ENCODE measurements at places on chromosomes 12 and 14. TPM values are rescaled to one million over a fixed set of nuclear protein-coding genes. Genes with fewer than 3 reads are reported as not detected.

The CYP27B1 gene
- 0.20 TPM for polyA plus RNA-seq

The NEUROD4 gene
- not detected for polyA plus RNA-seq

DNA sequence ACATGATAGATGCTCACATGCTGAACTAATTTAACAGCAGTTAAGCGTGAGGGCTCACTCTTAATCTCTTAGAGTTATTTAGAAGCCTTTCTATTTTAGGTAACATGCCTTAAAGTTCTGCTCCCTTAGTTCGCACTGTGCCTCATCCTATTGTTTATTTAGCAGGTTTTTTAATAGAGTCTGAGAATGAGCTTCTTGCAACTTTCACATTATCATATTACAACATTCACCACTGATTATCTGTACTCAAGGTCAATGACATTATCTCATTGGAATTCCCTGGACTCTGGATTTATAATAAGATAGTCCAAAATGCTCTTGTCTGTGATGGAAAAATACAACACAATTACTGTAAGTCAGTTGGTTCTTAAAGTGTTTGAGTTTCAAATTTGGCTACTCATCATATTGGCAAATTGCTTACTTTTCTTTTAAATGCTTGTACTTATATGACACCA is 183.6 kb upstream of the SLC38A2 start:
- no peak for DNase-seq

DNA sequence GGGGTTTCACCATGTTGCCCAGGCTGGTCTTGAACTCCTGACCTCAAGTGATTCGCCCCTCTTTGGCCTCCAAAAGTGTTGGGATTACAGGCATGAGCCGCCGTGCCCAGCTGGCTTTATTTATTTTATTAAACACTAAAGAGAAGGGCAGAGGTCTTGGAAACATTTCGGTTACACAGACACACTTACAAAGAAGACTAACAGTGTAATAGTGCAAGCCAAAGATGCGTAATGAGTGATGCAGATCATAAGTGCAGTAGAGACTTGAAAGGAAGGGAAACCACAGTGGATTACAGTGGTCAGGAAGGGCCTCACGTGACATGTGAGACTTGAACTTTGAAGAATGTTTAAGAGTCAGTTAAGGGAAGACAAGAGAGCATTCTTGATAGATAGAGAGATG is 33.9 kb upstream of the CDK17 start:
- DNase-seq: no peak

DNA sequence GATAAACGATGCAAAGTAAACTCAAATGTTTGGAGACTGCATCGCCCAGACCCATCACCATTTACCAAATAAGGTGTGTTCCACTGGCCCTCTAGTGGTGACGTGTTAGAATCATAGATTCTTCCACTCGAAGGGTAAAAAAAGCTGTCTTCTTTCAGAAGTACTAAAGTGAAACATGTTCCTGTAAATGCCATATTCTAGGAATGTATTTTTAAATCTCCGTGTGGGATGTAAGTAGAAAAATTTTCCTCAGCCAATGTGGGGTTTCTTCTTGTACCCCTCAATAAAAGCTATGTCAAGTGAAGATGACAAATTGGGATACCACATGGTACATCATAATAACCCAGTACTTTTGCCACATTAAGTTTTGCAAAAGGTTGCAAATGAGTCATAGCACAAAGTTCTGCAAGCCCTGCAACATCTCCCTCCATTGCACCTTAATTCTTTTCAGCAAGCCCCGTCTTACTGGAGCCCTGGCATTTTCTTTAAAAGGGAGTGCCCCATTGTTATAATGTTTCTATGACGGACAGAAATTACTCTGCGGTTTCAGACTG is 100.8 kb downstream of the CCER1 start:
- DNase-seq: no peak

DNA sequence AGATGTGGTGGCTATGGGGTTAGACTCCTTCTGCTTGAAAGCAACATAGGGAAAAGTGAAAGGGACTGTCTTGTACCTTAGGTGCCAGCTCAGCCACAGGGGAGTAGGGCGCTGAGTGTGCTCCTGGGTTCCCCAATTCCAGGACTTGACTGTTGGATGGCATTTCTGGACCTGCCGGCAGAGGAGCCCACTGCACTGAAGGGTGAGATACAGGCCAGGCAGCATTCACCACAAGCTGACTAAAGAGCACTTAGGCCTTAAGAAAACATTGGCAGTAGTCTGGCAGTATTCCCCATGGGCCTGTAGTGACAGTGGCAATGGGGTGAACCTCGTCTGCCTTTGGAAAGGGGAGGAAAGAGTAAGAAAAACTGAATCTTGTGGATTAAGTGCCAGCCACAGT is 67.1 kb upstream of the TMTC2 start:
- DNase-seq: no peak

The RTN1 gene
- polyA plus RNA-seq: 17.6 TPM

- no peak for DNase-seq
These were observed 52.9 kb downstream of the PRKCH start for GRCh38 chr14:61374284-61374683.

The EVL gene
- 169 TPM for polyA plus RNA-seq

DNA sequence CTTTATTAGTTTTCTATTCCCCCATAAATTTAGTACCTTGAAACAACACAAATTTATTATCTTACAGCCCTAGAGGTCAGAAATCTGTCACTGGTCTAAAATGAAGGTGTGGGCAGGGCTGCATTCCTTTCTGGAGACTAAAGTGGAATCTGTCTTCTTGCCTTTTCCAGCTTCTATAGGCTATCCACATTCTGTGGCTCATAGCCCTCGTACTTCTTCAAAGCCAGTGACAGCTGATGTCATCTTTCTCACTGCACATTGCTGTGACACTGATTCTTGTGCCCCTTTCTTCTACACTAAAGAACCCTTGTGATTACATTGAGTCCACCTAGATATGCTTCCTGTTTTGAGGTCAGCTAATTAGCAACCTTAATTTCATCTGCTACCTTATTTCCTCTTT is 23.2 kb upstream of the DCN start:
- no peak for DNase-seq

The TROAP gene
- polyA plus RNA-seq: 3.2 TPM

The ACYP1 gene
- 21.3 TPM for polyA plus RNA-seq

- DNase-seq: no peak
These were observed 26.7 kb downstream of the TSPAN11 start for GRCh38 chr12:30953257-30953656.

GRCh38 chr14:40312296-40312695 is 880.1 kb upstream of the FBXO33 start:
- DNase-seq: no peak
